ENCODE measurements at places on chromosomes 11 and 22.

- no peak for DNase-seq
Measured at GRCh38 chr11:79617561-79617960, 176.7 kb upstream of the TENM4 start.

DNA sequence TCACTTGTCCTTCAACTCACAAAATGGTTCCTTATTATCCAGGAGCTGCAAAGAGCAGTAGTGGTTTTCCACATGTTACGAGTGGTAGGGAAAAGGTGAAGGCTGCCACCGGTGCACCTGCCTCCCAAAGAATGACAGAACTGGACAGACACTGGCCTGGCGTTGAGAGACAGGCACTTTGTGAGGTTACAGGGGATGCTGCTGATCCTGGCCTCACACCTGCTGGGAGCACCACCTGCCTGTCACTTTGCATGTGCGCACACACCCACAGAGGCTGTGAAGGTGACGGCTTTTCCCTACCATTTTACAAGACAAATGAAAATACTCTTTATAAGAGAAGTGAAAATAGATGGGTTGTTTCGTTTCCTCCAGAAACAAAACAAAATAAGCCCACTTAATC lies 175.3 kb upstream of the B3GAT1 start:
- no peak for DNase-seq

- no peak for DNase-seq
Measured at GRCh38 chr11:128174465-128175291, 412.7 kb downstream of the ETS1 start.

DNA sequence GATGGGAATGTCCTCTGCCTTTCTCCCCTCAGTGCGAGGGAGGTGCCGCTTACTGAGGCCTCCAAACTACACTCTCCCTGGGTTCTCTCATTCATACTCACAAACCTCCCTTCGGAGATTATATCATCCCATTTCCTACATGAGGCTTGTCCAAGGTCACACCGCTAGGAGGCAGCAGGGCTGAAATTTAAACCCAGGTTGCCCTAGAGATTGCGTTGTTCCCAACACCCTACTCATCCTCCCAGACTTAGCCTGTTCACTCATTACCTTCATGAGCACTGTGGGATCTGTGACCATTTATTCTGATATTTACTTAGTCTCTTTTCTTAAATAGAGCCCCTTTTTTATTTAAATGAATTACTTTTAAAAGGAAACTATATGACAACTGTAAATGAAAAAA lies 31.1 kb downstream of the SDHAF2 start:
- no peak for DNase-seq

- DNase-seq = no peak
Measured at GRCh38 chr11:2825889-2826678, 59.5 kb downstream of the CDKN1C start.

DNA sequence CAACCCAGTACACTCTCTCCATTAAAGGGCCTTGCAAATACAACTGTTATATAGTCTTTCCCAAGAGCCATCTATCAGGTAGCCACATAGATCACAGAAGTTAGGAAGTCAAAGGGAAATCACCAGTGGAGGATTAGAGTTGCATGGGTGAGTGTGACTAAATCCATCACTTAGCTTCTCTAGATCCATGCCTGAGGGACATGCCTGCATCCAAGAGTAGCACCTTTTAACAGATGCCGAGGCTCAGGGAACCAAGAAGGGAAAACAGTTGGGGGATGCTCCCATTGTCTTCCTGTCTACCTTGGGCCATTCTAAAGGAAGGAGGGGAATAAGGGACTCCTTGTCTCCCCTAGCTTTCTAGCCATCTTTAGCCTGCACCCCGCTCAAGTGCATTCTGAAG lies 77.9 kb downstream of the XRRA1 start:
- DNase-seq = no peak

- no peak for DNase-seq
Measured at GRCh38 chr11:66950112-66950535, 8.1 kb downstream of the PC start.

DNA sequence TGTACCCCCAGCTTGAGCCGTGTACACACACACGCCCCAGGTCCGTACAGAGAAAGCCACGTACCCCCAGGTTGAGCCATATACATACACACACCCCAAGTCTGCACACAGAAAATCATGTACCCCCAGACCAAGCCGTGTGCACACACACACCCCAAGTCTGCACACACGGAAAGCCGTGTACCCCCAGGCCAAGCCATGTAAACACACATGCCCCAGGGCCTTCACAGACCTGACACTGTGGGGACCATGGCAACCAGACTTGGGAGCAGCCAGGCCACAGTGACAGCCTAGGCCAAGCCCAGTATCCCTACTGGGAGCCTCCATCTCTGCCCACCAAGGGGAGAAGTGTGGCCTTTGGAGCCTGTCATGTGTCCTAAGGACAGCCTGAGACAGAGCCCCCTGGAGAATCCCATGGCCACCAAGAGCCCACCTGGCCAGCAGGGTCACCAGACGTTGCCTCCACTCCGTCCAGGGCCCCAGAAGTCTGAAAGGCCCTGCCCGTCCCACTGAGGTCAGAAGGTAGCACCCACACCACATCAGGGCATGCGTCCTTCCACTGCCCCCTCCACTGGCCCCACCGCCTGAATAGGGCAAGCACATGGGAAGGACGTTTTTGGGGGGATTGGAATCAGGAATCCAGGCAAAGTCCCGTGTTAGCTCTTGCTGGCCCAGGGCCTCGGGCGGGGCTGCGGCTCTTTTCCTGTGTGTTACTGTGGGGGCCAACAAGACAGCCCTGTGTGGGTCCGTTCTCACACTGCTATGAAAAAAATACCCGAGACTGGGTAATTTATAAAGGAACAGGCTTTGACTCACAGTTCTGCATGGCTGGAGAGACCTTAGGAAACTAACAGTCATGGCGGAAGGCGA lies 636.7 kb downstream of the TBC1D22A start:
- DNase-seq = no peak

GRCh38 chr22:45878051-45878781 lies 98.7 kb downstream of the WNT7B start:
- no peak for DNase-seq

- no peak for DNase-seq
Measured at GRCh38 chr22:24355574-24355973, 71.8 kb upstream of the ADORA2A start.

DNA sequence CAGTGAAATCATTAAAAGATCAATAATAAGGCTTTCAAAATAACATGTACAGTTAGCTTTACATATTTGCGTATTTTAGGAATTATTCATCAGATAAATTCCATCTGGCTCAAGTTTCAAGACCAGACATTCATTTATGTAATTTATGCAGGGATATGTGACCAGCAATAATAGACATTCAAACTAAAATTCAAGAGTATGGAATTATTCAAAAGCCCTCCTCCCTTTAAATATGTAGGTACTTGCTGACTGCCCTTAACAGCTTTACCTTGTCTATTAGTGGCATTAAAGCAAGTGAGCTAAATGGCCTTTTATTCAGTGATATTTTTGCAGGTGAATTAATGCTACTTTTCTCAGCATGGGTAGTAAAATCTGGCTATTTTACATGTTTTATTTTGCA lies 126.1 kb downstream of the LRRC4C start:
- DNase-seq = no peak

GRCh38 chr11:106957030-106957482 lies 61.2 kb downstream of the GUCY1A2 start:
- DNase-seq = no peak

- DNase-seq = no peak
Measured at GRCh38 chr22:45914309-45914708, 62.7 kb downstream of the WNT7B start.

DNA sequence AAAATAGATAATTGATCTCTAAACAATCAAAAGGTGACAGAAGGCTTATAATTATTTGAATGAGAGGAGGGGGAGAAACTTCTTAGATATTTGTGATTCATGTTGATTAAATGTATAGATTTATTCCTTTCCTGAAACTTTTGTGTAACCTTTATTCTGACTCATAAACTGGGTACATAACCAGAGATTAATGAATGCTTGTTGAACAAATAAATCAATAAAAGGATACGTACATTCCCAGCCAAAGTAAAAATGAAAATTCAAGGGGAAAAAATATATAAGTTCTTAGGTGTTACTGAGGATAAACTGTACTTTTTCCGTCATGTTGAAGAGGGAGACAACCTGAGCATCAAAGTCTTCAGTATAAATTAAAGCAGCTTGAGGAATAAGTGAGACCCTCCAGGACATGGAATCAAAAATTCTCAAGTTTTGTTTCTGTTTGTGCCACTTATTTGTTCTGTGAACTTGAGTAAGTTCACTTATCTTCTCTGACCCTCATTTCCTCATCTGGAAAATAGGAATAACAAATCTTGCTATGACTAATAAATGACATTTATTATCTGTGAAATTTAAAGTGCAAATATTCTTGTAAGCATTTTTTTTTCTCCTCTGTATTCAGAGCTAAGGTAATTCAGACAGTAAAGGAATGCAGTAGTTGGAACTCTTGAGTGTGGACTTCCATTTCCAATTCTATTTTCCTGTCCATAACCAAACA lies 195.4 kb downstream of the METTL15 start:
- DNase-seq = no peak

DNA sequence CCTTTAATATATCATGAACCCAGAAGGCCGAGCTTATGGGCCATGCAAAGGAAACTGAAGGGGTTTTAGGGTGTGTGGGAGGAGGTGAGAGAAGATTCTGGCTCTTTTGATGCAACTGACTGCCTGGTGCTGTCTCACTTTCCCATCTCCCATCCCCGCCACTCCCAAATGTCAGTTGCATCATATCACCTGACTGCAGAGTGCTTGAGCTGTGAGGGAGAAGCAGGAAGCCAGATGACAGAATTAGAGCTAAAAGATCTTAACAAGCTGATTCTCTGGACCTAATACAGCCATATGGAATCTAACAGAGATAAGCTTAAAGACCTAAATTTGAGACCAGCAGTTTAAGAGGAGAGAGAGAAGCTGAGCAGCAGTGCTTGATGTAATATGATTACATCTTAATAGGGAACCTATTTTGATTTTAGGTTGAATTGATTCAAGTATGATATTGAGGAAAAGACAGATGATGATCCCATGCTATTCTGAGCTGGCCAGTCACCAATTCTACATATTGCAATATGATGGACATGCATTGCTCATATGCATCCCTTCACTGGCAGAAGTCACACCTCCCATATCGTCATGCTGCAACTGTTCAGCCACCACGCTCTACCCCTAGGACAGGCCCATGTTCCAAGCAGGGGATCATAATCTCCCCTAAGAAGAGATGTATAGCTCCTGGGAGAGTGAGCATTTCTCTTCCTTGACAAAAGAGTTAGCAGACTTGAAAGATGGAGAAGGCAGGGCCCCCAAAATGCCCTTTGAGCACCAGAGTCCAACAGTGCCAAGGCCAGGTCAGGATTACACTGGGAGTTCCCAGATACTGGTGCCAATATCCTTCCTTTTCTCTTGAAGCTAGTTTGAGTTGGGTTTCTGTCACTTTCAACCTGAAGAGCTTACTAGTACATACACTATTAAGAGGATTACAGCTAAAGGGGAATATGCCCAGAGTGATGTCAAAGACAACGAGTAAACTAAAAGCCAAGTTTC lies 44.9 kb downstream of the PLEKHA7 start:
- DNase-seq = no peak

DNA sequence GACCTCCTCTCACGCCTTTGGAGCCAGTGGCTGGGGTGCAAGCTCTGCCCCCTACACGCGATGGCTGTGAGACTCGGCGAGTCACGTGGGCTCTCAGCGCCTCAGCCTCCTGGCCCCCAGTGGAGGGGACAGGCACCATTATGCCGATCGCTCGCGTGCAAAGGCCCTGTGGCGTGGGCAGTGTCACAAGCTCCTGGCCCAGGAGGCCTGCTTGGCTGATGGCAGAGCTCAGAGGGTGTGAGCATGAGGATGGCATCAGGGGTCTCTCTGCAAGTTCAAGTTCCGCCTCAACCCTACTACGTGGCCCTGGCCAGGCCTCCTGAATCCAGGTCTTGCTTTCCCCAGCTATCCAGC lies 90.8 kb upstream of the KCNQ1OT1 start:
- DNase-seq = no peak

GRCh38 chr22:33829546-33830280 lies 90.6 kb downstream of the LARGE1 start:
- no peak for DNase-seq

DNA sequence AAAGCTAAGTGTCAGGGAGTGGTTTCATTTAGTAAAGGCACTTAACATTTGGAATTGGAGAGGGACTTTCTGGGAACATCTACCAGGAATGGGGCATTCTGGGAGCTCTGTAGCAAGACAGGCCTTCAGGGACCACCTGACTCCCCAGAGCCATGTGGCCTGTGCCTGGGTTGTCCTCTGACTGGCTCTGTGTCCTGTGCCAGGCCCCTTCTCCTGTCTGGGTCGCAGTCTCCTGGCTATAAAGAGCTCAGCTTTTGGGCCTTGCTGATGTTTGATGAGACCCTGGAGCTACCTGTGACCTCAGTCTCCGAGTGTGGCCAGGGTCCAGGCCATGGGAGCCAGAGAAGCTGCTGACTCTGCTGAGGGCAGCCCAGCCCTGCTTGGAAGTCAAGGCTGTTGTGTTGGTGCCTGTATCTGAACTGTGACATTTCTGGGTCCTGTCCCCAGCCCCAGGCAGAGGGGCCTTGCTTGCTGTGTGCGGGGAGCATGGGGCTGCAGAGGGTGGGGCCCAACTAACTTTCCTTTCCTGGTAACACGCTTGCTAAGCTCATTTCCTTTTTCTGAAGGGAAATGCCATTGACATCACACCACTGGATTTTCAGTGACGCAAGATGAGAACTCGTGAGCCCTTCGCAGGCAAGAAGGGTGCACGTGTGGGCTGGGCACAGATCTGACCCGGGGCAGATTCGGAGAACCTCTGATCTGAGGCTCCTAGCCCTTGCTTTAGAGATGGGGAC lies 41.3 kb downstream of the LRRC32 start:
- DNase-seq = no peak

- DNase-seq = no peak
Measured at GRCh38 chr22:47238690-47239473, 476.4 kb downstream of the TBC1D22A start.

- DNase-seq = no peak
Measured at GRCh38 chr11:3109921-3110706, 52.9 kb upstream of the CARS1 start.

GRCh38 chr11:33877038-33877437 lies 14.8 kb downstream of the LMO2 start:
- no peak for DNase-seq

DNA sequence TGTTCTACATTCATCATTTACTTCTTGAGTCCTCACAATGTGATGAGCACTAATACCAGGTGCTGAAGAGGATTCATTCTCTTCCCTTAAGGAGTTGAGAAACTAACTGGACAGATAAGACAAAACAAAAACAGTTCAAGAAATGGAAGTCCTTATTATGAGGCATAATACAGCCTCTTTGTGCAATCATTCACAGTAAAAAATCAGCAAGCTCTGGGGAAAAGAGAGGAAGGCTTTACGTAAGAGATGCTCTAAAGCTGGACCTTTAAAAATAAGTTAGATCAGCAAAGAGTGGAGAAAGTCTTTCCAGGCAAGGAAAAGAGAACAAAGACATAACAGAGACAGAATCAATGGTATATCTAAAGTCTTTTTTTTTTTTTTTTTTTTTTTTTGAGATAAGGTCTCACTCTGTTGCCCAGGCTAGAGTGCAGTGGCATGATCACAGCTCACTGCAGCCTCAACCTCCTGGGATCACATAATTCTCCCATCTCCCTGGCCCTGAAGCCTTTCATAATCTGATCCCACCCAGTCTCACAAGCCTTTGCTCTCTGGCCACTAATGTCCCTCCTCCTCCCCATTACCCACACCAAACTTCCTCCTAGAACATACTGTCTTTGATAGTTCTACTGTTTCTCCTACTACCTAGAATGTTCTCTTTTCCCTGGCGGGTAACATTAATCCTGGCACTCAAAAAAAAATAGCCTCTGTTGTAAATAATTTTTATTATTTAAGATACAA lies 40.9 kb downstream of the MRTFA start:
- no peak for DNase-seq
